ENCODE measurements at places on chromosomes 7 and 10. TPM values are rescaled to one million over a fixed set of nuclear protein-coding genes. Genes with fewer than 3 reads are reported as not detected.

- DNase-seq: no peak
These were observed 37.5 kb downstream of the CNNM1 start for GRCh38 chr10:99366666-99367065.

RBM33 gene
- polyA plus RNA-seq: 55.5 TPM

GRCh38 chr10:100998991-100999741 lies 442 bp upstream of the LZTS2 start:
- no peak for DNase-seq

DNA sequence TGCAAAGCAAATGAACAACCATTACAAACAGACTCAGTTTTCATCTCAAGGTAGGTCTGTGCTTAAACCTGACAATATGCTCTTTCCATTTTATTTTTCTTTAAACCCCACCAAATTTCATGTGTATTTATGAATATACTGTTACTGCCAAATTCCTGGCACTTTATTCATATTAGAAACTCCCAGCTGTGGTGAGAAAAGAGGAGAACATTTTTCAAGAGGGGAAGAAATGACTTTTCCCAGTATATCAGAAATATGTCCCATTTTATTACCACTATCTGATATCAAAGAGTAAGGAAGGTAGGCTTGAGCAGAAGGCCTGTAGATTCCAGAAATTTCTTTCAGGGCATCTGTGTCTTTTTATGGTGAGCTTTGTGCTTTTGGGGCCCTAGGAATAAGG lies 189.6 kb downstream of the ADAM12 start:
- no peak for DNase-seq

CFAP43 gene
- not detected for polyA plus RNA-seq

GRCh38 chr10:122296363-122297120 lies 25.4 kb downstream of the BTBD16 start:
- peak; percentile 51 for DNase-seq

PODXL gene
- polyA plus RNA-seq: 0.50 TPM

- DNase-seq: no peak
These were observed 131.7 kb upstream of the FAM20C start for GRCh38 chr7:60706-61105.

GRCh38 chr10:116014326-116014725 lies 258.7 kb downstream of the GFRA1 start:
- no peak for DNase-seq

KIAA1549 gene
- polyA plus RNA-seq: 0.05 TPM

GRCh38 chr7:104444017-104444416 lies 115.6 kb downstream of the LHFPL3 start:
- DNase-seq: no peak

CALY gene
- not detected for polyA plus RNA-seq

FAM25G gene
- not detected for polyA plus RNA-seq

ELOVL3 gene
- not detected for polyA plus RNA-seq

GRCh38 chr7:133535308-133535707 lies 282.4 kb downstream of the EXOC4 start:
- no peak for DNase-seq

DNA sequence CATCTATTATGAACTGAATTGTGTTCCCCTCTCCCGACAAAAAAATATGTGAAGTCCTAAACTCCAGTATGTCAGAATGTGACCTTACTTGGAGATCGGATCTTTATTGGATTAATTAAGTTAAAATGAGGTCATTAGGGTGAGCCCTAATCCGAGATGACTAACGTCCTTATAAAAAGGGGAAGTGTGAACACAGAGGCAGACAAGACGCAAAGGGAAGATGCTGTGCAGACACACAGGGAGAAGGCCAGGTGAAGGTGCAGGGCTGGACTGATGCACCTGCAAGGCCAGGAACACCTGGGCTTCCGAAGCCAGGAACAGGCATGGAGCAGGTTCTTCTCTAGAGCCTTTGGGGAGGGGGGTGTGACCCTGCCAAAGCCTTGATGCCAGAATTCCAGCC lies 187.8 kb downstream of the PARD3 start:
- DNase-seq: no peak

CYP3A4 gene
- polyA plus RNA-seq: not detected

DDX50 gene
- 36.3 TPM for polyA plus RNA-seq
